G401 (cell line): ENCODE measurements at places on chromosomes 7 and 10. TPM values are rescaled to one million over a fixed set of nuclear protein-coding genes. Genes with fewer than 3 reads are reported as not detected.

The TRDMT1 gene
- total RNA-seq = 3.2 and 6.8 TPM in 2 replicates

The HPS1 gene
- 33.1 and 38.8 TPM in 2 replicates for total RNA-seq

The LRRD1 gene
- 0.03 TPM in 1 of 2 replicates, not detected in the other for total RNA-seq

The CPA2 gene
- total RNA-seq = not detected in 2 replicates

The WDR91 gene
- 9.9 and 16.9 TPM in 2 replicates for total RNA-seq

The PARD3 gene
- 55.1 and 61.9 TPM in 2 replicates for total RNA-seq

The SLC13A1 gene
- not detected in 2 replicates for total RNA-seq

The ZNF425 gene
- 3.4 and 4.7 TPM in 2 replicates for total RNA-seq

The GGCT gene
- 59.2 and 89.5 TPM in 2 replicates for total RNA-seq

The FGFBP3 gene
- total RNA-seq = 248 and 252 TPM in 2 replicates

The HOXA10 gene
- 10.3 and 23.0 TPM in 2 replicates for total RNA-seq

The HILPDA gene
- total RNA-seq = 9.0 and 14.2 TPM in 2 replicates

GRCh38 chr7:2193575-2194305 is 39.0 kb downstream of the MAD1L1 start:
- DNase-seq = no peak

- DNase-seq = no peak
Measured at GRCh38 chr7:3120513-3120912, 76.8 kb upstream of the CARD11 start.

DNA sequence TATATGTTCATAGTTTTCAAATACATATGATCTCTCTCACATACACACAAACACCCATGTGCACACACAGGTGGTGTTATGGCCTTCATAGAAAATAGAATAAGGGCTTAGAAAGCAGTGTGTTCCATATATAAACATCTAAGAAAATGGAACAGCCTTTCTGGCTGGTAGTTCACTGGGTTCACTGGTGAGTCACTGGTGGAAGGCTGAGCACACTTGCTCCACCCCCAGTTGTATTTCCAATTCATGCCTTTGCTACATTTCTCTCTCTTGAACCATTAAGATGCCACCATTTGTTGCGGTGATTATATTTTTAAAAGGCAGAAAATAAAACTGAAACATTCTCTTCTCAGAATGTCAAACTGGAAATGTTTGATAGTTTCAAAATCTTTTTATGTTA is 252.1 kb downstream of the GLI3 start:
- no peak for DNase-seq

DNA sequence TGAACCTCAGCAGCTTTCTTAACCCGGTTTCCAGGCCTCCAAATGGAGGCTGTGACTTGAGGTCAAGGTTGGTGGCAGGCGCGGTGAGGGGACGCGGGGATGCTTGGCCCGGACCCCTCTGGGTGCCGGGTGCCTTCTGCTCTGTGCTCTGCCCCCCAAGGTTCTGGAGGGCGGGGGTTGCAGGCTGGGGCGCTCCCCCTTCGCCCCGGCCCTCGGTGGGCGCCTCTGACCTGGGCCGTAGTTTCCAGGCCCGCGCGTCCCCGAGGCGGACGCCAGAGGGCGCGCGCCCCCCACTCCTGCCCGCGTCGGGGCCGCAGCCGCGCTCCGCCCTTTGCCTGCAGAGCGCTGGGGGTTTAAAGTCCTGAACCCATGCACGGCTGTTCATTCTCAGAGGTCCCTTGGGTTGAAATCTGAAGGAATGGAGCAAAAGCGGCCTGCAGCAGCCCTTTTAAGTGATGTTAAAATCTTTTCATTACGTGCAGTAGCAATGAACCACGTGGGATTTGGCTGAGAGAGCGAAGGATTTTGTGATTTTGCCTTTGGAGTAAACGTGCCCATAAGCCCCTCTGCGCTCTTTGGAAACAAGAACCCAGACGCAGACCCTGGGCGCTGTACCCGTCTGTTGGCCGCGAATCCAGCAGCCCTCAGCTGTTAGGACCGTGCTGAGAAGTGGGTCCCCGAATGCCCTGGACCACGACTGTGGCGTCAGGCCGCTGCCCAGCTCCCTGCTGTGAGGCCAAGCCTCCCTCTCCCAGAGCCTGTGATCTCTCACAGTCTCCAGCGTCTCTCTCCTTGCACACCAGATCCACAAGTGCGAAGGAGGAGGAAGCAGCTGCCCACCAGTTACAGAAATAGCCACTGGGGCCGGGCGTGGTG is 135.0 kb downstream of the ACTR3B start:
- DNase-seq = peak; percentile 28

DNA sequence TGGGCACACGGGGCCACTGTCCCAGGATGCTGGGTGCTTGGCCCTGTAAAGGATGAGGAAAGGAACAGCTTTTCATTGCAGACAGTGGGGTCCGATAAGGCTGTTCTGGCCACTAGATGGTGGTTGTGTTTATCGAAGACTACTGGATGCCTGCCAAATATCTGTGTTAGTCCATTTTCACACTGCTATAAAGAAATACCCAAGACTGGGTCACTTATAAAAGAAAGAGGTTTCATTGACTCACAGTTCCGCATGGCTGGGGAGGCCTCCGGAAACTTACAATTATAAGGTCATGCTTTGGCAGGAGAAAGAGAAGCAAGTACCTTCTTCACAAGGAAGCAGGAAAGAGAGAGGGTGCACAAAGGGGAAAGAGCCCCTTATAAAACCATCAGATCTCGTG is 32.2 kb upstream of the GARS1 start:
- peak; percentile 56 for DNase-seq

GRCh38 chr10:95260397-95260881 is 30.4 kb downstream of the PDLIM1 start:
- DNase-seq = no peak

DNA sequence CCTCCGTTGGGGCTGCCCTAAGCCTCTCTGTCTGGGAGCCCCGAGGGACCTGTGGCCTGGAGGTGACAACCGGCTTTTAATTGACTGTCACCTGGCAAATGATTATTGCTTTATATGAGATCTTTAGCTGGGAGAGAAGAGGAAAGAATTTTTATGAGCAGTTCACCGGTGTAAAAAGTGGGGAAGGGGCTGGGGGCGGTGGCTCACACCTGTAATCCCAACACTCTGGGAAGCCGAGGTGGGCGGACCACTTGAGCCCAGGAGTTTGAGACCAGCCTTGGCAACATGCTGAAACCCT is 2.6 kb upstream of the COX19 start:
- no peak for DNase-seq

GRCh38 chr10:77633376-77633775 is 4.2 kb downstream of the KCNMA1 start:
- no peak for DNase-seq

DNA sequence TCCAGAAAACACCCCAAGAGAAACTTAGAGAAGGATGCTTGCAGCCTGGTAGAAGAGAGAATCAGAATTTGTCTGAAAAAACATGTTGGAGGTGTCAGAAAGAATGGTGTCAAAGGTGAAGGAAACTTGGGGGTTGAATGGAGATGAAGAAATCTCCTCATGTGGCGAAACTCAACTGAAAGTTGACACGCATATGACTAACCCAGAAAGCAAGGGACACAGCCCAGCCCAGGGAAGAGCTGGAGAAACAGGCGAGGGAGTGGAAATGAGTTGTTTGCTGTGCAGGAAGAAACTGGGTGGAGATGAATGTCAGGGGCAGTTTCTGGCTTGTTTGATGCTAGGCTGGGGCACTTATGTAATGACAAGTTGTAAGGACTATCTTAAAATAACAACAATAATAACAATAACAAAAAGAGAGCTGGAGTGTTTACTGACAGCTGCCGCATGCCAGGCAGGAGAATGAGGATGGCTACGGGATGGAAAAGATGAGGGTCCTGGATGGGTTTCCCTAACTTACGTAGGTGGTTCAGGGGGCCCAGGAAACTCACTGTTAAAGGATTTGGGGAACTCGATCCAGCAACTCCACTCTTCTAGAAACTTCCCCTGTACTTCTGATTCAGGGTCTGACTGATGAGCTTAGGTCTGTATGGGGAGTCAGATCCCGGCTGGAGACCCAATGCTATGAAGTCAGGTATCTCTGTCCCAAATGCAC is 57.4 kb downstream of the MAP3K8 start:
- DNase-seq = no peak

DNA sequence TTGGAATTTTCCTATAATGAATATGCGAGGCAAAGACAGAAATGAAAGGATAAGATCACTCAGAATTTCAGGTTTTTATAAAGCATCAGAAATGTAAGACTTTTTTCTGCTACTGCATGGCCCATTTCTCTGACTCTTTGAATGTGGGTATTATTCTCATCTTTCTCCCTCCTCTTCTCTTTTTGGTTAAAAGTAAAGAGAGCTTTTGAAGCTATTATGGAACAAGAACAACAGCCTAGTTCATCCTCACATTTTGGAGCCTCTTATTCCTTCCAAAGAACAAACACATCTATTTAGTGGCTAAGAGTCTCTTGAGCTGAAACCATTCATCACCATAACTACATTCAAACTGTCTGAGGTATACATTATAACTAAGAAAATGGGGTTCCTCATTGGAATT is 19.4 kb upstream of the ATRNL1 start:
- no peak for DNase-seq

DNA sequence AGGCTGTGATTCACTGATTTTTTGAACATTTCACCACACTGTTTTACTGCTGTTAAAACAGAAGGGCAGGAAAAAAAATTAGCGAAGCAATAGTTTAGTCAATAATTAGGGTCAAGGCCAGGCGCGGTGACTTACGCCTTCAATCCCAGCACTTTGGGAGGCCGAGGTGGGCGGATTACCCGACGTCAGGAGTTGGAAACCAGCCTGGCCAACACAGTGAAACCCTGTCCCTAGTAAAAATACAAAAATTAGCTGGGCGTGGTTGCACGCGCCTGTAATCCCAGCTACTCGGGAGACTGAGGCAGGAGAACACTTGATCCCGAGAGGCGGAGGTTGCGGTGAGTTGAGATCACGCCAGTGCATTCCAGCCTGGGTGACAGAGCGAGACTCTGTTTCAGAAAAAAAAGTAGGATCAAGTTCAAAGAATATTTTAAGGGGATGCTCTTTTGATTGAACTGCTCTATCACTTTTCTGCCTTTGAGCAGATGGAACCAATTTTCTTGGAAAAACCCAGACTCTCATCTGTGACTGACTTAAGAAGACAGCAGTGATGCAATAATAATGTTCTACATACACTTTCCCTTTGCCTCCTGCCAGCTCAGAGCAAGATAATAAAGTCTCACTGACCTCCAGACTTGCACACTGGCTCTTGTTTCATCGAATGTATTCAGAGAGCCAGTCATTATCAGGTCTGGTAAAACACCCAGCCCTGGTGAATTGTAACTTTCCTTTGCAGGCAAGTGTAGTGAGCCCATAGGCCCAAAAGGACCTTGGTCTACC is 1.6 kb upstream of the PPA1 start:
- no peak for DNase-seq

DNA sequence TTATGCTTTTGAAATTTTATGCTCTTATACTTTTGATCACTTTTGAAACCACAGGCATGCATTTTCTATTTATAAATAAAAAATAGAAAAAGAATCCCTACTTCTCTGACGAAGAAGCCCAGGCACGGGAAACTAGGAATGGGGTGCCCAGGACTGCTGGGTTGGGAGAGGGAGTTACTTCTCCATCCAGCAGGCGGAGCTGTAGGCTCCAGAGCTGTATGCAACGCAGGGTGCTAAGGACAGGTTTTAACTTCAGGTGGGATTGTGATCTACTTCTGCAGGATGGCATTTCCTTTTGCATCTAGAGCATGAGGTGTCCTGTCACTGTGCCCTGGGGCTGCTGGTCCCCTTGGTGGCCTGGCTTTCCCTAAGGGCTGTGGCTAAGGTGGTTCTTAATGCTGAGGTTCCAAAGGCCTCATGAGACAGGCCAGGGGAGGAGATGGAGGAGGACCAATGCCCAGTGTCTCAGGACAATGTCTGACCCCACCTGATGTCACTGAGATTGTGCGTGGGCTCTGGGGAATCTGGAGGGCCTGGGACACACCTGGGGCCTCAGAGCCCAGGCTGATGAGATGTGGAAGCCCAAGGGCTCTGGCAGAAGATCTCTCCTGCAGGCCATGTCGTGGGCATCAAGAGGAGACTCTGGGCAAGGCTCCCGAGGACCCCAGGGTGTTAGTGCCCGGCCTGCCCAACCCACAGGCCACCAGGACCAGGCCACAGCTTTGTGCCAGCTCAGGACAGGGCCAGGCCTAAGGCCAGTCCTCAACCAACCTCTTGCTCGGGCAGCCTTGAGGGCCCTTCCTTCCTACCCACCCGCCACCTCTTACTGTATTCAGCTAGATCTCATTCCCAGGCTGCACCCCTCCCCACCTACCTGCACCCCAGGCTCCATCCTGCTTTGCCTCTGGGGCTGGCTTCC is 507 bp downstream of the CCDC201 start:
- DNase-seq = no peak

DNA sequence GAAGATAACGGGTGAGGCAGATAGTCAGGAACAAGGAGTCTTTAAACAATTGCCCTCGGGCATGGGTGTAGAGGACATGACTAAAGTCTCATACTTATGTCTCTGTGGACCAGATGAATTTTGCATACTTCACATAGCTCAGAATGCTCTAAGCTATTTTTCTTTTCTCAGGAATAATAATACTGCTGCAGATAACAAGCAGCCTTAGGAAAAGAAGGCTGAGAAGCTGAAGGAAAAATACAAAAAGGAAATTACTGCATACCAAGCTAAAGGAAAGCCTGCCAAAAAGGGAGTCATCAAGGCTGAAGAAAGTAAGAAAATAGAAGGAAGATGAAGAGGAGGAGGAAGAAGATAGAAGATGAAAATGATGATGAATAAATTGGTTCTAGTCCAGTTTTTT is 13.4 kb upstream of the ERCC6 start:
- no peak for DNase-seq

DNA sequence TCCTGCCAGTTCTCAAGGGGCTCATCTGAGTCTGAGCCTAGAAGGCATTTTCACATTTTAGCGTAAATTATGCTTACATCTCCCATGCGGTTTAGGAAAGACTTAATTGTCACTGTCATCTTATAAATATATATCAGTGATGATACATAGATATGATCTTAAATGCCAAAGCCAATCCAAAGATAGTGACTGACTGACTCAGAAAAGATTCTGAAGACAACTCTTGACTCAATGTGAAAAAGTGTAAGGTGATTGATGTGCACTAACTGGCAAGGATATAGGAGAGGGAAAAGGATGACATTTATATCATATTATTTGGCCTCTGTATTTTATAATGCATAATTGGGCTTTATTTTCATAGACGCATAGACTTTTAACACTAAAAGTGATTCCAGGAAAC is 84.9 kb upstream of the LRRN3 start:
- DNase-seq = no peak

GRCh38 chr10:107665459-107665858 is 501.0 kb upstream of the SORCS1 start:
- no peak for DNase-seq

- no peak for DNase-seq
Measured at GRCh38 chr10:62613859-62614258, 190.7 kb upstream of the ADO start.

DNA sequence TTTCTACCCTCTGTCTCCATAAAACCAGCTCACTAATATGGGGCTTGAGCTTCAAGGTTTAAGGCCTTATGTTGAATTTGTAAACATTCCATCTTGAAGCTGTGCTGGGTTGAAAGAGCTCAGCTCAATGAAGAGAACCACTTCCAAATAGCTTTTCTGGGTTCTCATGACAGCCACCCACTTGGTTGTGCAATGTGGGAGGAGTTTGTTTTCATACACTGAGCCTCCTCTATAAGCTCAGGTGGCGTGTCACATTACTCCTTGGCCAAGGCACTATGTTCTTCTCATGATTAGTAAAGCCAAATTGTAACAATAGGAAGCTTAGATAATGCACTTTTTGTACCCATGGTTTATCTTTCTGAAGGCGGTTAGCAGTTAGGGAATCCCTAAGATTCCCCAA is 265.6 kb downstream of the PTEN start:
- DNase-seq = no peak
